Peyer's patch (tissue), 4 donors: ENCODE measurements at places on chromosomes 4 and X.
A peak's percentile ranks its signal among the peaks of the same experiment; 100 is the strongest.

- no peaks in the 10 kb centered on the region for H3K4me1 ChIP-seq
- H3K36me3 ChIP-seq, result no peaks in the 10 kb centered on the region
- no peak overlapping the region for H3K27ac ChIP-seq
Observed at GRCh38 chr4:89175611-89176010, 64.3 kb downstream of the TIGD2 start.

DNA sequence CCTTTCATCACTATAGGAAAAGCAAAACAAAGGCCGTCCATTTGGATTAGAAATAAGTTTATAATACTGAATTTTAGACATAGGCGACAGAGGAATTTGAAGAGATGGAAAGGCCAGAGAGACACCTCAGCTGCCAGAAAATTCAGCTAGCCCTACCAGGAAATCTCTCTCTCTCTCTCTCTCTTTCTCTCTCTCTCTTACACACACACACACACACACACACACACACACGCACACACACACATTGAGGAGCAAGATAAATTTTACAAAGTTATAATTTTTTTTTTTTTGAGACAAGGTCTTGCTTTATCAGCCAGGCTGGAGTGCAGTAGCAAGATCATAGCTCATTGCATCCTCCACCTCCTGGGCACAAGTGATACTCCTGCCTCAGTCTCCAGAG, 1.4 kb downstream of the XK start:
- no peak overlapping the region for H3K27ac ChIP-seq
- DNase-seq, result no peak
- H3K27me3 ChIP-seq, result no peaks in the 10 kb centered on the region
- no peaks in the 10 kb centered on the region for H3K4me1 ChIP-seq
- H3K36me3 ChIP-seq, result no peaks in the 10 kb centered on the region
- peak overlapping the region; percentile 64 for H3K4me3 ChIP-seq

- H3K27ac ChIP-seq, result no peak overlapping the region
- no peaks in the 10 kb centered on the region for H3K4me1 ChIP-seq
- H3K27me3 ChIP-seq, result no peaks in the 10 kb centered on the region
- no peaks in the 10 kb centered on the region for H3K36me3 ChIP-seq
- no peak for DNase-seq
Observed at GRCh38 chr4:16790508-16790907, 107.9 kb downstream of the LDB2 start.

GRCh38 chr4:148986951-148987350, 544.7 kb upstream of the NR3C2 start:
- H3K4me3 ChIP-seq, result no peak overlapping the region
- DNase-seq, result no peak
- no peaks in the 10 kb centered on the region for H3K36me3 ChIP-seq
- H3K4me1 ChIP-seq, result no peaks in the 10 kb centered on the region

DNA sequence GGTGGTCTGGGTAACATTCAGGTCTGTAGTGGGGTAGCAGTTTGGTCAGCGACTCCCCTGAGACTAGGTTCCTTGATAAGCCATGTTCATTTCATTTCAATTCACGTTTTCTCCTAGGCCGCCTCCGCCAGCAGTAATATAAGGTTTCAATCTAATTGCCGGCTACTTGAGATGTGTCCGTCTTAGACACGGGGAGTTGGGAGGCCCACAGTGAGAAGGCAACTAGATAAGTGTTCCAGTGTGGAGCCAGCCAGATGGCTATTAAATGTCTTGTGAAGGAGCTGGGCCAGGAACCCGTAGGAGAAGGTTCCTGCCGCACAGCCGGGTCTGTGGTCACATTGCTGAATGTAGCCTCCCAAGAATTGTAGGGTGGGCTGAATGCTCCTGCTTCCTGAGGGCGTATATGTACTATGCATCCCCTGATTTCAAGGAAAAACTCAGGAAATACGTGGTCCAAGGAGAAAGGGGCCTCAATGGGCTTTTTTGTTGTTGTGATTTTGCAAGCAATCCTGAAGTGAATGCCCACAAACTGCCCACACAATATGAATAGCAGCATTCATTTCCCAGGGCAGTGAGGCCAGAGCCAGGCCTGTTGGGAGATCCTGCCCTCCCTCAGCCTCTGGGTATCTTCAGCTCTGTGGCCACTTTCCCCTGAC, 220.6 kb upstream of the RPL34 start:
- H3K4me3 ChIP-seq, result no peak overlapping the region
- no peaks in the 10 kb centered on the region for H3K4me1 ChIP-seq
- no peaks in the 10 kb centered on the region for H3K27me3 ChIP-seq
- H3K27ac ChIP-seq, result no peak overlapping the region
- no peak for DNase-seq

DNA sequence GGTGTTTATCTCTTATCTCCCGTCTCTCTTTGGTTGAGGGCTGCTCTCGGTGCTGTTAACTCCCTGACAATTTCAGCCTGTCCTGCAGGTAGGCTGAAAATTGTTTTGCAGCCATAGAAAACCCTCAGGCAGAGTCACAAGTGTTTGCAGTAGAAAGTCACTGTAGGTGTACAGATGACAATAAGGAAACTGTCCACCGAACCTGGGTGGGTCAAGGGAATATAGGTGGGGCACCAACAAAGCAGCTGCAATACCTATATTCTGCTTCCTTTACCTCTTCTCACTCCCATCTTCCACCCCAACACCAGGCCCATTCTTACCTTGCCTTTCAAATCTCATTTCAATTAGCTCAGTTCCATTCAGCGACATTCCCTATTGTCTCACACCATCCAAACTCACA, 381.8 kb downstream of the PPP1R2C start:
- H3K36me3 ChIP-seq, result no peaks in the 10 kb centered on the region
- no peak overlapping the region for H3K4me3 ChIP-seq
- no peak for DNase-seq
- no peaks in the 10 kb centered on the region for H3K27me3 ChIP-seq
- H3K4me1 ChIP-seq, result no peaks in the 10 kb centered on the region
- no peak overlapping the region for H3K27ac ChIP-seq

- no peaks in the 10 kb centered on the region for H3K4me1 ChIP-seq
- H3K27me3 ChIP-seq, result no peaks in the 10 kb centered on the region
- no peaks in the 10 kb centered on the region for H3K36me3 ChIP-seq
- H3K4me3 ChIP-seq, result no peak overlapping the region
- no peak for DNase-seq
- H3K27ac ChIP-seq, result no peak overlapping the region
Observed at GRCh38 chr4:138039010-138039409, 203.1 kb downstream of the SLC7A11 start.

GRCh38 chr4:160562661-160563060, 1459.8 kb downstream of the RAPGEF2 start:
- no peaks in the 10 kb centered on the region for H3K27me3 ChIP-seq
- DNase-seq, result no peak
- no peak overlapping the region for H3K27ac ChIP-seq

DNA sequence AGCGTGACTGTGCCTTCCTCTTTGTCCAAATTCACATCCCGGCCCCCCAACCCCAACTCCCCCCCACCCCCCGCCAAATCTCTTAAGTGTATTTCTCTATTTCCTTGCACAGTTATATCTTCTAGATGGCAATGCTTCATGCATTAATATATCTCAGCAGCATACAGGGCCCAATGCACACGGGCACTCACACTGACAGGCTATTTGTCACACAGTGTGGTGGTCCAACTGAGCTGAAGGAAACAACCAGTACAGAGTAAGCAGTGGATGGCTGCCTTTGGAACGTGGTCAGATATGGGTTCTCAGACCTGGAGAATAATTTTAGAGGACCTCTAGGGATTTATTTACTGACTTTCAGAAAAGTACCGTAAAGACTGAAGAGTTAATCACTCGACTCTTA, 681 bp downstream of the EXOC1 start:
- H3K27me3 ChIP-seq, result no peaks in the 10 kb centered on the region
- no peaks in the 10 kb centered on the region for H3K4me1 ChIP-seq
- peak overlapping the region; percentile 93 for H3K4me3 ChIP-seq
- H3K36me3 ChIP-seq, result peaks cover 9% of the 10 kb centered on the region
- DNase-seq, result no peak

- H3K4me3 ChIP-seq, result no peak overlapping the region
- H3K36me3 ChIP-seq, result peaks cover 58% of the 10 kb centered on the region
- H3K27me3 ChIP-seq, result no peaks in the 10 kb centered on the region
- H3K4me1 ChIP-seq, result no peaks in the 10 kb centered on the region
Observed at GRCh38 chr4:1381944-1382541, 24.2 kb downstream of the NKX1-1 start.

DNA sequence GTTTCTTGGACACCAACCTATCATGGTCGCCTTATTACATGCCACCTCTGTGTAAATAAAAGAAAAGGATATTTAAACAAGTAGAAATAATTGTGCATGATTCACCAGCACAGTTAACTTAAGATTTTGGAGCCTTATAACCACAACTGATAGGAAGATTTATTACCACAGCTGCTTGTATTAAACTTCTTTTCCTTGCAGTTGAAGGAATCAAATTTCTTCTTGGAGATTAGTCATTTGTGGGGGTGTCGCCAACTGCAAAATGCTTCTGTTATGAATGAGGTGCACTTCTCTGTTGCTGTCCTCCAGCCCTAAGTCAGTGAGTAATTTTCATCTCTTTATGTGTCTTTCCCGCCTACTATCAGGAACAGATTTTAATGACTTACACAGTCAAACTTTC, 73.3 kb downstream of the OR13H1 start:
- no peaks in the 10 kb centered on the region for H3K27me3 ChIP-seq
- no peaks in the 10 kb centered on the region for H3K4me1 ChIP-seq
- no peak for DNase-seq
- no peaks in the 10 kb centered on the region for H3K36me3 ChIP-seq
- no peak overlapping the region for H3K4me3 ChIP-seq

DNA sequence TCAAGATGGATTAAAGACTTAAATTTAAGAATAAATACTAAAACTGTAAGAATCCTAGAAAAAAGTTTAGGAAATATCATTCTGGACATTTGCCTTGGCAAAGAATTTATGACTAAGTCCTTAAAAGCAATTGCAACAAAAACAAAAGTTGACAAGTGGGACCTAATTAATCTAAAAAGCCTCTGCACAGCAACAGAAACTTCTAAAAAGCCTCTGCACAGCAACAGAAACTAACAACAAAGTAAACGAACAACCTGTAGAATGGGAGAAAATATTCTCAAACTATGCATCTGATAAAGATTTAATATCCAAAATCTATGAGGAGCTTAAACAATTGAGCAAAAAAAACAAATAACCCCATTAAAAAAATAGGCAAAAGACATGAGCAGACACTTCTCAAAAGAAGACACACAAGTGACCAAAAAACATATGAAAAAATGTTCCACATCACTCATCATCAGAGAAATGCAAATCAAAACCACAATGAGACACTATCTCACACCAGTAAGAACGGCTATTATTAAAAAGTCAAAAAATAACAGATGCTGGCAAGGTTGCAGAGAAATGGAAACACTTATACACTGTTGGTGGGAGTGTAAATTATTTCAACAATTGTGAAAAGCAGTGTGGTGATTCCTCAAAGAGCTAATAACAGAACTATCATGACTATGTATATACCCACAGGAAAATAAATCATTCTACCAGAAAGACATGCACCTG, 5.5 kb upstream of the OPRPN start:
- H3K4me1 ChIP-seq, result no peaks in the 10 kb centered on the region
- H3K36me3 ChIP-seq, result no peaks in the 10 kb centered on the region
- no peaks in the 10 kb centered on the region for H3K27me3 ChIP-seq
- H3K4me3 ChIP-seq, result no peak overlapping the region

- no peak overlapping the region for H3K4me3 ChIP-seq
- H3K27me3 ChIP-seq, result no peaks in the 10 kb centered on the region
- peak overlapping the region; percentile 44 for H3K27ac ChIP-seq
- H3K36me3 ChIP-seq, result no peaks in the 10 kb centered on the region
Observed at GRCh38 chr4:48138936-48139335, 4.9 kb upstream of the TXK start.
